ENCODE measurements at places on chromosomes 7 and 10.

- DNase-seq: no peak
These were observed 201.7 kb downstream of the BICC1 start for GRCh38 chr10:58714409-58714808.

GRCh38 chr7:24341691-24342413 lies 57.9 kb downstream of the NPY start:
- no peak for DNase-seq

- DNase-seq: no peak
These were observed 24.4 kb upstream of the PWWP2B start for GRCh38 chr10:132372516-132373095.

DNA sequence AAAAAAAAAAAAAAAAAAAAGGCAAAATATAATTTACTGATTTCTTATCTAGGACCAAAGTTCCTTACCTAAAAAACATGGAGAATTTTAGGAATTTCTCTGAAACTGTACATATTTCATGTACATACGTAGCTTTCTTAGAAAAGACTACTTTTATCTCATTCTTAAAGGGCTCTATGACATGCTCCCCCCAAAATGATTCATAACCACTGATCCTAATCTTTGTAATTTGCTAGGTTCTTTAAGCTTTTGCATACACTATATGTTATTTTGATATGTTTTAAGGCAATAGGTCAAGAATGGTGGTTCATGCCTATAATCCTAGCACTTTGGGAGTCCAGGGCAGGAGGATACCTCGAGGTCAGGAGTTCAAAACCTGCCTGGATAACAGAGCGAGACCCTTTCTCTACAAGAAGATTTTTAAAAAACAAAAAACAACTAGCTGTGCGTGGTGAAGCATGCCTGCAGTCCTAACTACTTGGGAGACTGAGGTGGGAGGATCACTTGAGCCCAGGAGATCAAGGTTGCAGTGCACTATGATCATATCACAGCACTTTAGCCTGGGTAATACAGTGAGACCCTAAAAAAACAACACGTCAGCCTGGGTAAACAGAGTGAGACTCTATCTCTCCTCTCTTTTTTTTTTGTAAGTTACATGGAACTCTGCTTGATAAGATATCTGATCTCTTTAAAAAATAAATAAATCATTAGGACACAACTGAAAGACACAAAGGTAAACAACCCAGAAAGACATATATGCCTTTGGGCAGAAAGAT lies 54.8 kb downstream of the ATAD1 start:
- no peak for DNase-seq

DNA sequence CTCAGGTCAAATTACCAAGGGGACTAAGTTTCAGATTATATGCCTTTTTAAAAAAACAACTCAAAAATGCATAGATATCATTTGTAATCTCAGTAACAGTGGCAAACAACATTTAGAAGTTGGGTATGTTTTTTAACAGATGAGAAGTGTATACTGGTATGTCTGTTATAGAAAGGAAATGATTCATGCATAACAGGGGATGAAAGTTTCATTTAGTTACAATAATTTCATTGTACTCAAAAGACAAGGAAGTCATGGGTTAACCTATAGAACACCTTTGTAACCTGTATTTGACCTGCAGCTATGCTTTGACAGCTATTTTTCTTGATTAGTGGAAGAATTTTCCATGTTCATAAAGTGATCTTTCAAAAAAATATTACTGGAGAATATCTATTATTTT lies 35.4 kb upstream of the FAM133B start:
- no peak for DNase-seq

DNA sequence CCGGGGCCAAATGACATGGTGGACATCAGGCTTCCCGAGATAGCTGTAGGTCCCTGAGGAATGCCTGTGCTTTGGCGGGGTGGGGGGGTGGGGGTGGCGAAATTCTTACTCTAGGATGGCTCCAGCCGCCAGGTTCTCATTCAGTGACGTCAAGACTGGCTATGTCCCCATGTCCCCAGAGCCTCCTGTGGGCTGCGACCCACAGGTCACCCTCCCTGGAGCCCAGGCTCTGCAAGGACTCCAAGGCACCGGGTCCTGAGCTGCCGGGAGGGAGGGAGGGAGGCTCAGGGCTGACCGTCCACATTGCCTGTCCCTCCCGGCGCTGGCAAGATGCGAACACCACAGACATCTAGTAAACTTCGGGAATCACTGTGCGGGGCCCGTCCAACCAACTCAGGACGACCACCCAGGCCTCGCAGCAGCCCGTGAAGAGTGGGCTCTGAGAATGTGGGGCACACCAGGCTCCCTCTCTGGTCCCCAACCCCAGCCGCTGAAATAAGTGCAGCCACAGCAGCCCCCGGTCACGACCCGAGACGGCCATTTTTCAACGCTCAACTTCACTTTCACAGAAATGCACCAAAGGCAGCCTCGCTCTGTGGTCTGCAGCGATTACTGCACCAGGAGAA lies 12.6 kb downstream of the GPR146 start:
- DNase-seq: no peak

DNA sequence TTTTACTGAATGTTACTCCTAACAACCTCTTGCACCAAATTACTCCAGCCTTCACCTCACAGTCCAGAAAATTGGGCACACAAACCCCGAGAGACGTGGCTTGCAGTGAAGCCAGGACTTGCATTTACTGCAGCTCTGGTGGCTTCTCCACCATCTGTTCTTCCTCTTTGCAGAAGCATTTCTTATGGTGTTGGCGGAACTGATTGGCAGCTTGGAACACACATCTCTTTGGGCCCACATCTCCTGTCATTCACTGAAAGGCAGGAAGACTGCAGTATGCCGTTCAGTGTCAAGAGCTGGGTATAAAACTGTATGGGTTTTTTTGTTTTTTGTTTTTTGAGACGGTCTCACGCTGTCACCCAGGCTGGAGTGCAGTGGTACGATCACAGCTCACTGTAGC lies 38.3 kb upstream of the PRKAR1B start:
- DNase-seq: no peak

GRCh38 chr10:29811751-29812427 lies 177.1 kb upstream of the SVIL start:
- peak; percentile 81 for DNase-seq

GRCh38 chr7:2860627-2861133 lies 16.6 kb upstream of the GNA12 start:
- DNase-seq: no peak

DNA sequence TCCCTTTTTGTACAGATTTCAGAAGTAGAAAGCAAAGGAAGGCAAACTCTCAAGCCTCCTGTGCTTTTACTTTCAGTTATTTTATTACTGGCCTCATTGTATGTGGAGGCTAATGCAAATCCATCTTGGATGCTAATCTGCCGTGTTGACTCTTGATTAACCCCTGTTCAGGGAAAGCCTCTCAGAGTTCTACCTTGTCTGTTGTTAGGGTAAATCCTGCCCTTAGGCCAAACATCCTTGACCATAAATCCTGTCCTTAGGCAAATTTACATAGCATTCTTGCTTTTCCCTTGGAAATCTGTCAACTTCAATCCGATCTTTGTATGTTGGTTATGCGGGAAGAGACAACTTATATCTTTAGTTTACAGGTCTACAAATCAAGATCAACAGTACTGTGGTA lies 709.9 kb upstream of the LRRTM3 start:
- DNase-seq: no peak

GRCh38 chr10:74156919-74157289 lies 5.9 kb downstream of the ADK start:
- no peak for DNase-seq

Data from activated CD4-positive, alpha-beta T cell treated with anti-CD3 and anti-CD28 coated beads, Interleukin-2, amount 10 ng/mL, durations not matched to agents 24 days and 14 days (primary cell).